AG10803 (cell line): ENCODE measurements at places on chromosomes 2 and 18.

GRCh38 chr2:149235816-149236375 lies 94.5 kb upstream of the LYPD6 start:
- DNase-seq = no peak

DNA sequence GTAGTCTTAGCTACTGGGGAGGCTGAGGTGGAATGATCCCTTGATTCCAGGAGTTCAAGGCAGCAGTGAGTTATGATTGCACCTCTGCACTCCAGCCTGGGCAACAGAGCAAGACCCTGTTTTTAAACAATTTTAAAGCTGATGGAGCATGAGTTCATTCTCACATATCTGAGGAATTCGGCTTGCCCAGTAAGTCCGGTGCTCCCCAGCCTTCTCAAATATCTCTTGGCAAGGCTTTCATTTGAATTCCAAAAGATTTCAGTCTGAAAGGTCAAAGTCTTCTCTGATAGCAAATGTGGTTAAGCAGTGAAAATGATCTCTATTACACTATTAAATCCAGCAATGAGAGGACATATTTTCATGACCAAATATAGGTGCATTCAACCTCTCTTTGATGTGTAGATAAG lies 27.9 kb downstream of the PIEZO2 start:
- no peak for DNase-seq

DNA sequence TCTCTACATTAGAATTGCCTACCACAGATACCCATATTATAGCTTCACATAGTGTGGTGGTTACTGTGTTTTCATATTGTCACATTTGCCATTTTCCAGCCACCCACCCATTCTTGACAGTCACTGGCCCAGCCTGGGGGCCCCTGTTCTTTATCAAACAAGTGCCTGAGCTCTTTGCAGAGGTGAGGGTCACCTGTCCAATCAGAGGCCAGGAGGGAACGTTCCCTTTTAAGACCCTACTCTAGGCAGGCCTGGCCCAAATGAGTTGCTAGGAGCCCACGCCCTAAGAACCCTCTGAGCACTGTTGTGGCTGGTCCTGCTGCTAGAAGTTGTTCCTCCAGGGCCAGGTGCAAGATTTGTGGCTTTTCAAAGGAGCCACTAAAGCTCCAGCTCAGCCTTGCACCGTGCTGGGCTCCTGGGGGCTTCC lies 5.2 kb downstream of the IL37 start:
- no peak for DNase-seq

- DNase-seq = no peak
Observed at GRCh38 chr18:25250474-25250851, 101.5 kb downstream of the ZNF521 start.

DNA sequence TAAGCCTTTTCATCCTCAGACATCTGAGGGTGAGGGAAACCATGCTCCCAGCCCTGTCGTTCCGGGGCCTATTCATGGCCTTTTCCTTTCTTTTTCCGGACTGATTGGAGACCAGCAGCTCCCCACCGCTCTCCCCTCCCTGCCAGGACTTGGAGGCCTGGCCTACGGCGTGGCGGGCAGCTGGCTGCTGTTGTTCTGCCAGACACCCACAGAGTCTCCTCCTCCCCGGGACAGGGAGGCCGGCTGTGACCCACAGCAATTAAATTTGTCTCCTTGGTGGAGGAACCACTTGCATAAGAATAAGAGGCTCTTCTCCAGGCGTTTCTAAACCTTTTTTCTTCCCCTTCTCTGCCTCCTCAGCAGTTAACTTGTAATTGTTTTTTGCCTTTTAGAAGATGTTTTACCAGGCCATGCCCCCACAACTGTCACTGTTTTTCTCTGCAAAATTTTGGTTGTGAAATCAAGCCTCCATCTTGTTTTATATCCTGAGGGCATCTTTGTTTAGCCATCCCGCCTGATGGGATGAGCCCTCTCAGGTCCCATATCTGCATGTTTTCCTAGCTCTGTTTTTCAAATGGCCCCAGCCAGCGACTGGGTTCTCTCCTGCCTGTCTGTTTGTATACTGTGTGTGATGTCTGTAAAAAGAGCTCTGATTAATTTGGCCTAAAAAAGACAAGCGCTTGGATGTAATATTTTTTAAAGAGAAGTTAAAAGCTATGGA lies 1060.0 kb upstream of the DDX18 start:
- no peak for DNase-seq

- no peak for DNase-seq
Observed at GRCh38 chr2:197875763-197876162, 71.4 kb downstream of the PLCL1 start.
